CD4-positive, alpha-beta T cell treated with Interleukin-17A for 4 hours (primary cell): ENCODE measurements at places on chromosomes 13 and 19.

DNA sequence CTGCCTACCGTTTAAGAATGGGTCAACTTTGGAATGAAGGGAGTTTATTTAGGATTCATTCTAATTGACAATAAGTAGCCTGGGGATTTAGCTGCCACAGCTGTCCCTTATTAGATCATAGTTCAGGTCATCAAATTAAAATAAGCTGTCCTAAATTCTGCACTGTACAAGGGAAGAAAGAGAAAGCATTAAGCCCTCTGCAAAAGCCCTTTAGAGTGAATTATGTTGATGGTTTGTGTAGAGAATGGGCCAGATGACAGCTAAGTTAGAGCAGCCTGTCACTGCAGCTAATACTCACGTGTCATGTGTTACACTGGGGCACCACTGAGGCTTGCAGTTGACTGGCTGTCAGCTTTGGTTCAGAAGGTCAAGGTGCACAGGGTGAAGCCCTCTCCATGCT is 737.1 kb upstream of the SLC10A2 start:
- DNase-seq: no peak

GRCh38 chr19:15283141-15283883 is 49.0 kb downstream of the BRD4 start:
- peak; percentile 26 for DNase-seq

DNA sequence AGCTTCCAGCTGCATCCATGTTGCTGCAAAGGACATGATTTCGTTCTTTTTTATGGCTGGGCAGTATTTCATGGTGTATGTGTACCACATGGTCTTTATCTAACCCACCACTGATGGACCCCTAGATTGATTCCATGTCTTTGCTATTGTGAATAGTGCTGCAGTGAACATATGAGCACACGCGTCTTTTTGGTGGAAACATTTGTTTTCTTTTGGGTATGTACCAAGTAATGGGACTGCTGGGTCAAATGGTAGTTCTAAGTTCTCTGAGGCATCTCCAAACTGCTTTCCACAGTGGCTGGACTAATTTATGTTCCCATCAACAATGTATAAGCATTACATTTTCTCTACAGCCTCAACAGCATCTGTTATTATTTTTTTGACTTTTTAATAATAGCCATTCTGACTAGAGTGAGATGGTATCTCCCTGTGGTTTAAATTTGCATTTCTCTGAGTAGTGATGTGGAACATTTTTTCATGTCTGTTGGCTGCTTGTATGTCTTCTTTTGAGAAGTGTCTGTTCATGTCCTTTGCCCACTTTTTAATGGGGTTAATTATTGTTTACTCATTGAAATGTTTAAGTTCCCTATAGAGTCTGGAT is 6.8 kb upstream of the UBE2L5 start:
- no peak for DNase-seq

DNA sequence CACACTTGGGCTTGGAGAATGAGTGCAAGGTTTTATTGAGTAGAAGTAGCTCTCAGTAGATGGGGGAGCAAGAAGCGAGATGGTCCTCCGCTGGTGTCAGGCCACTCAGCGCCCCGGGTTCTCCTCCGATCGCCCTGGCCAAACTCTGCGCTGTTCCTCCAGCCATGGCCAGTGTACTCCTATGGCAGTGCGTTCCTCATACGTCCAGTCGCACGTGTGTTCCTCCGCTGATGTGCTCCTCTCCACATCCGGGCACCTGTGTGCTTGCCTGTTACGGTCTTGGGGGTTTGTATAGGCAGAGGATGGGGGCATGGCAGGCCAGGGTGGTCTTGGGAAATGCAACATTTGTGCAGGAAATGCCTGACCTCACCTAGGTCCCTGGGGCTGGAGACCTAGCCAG is 1899.4 kb downstream of the PCDH9 start:
- DNase-seq: no peak
